ENCODE measurements at places on chromosomes 1 and 21. TPM values are rescaled to one million over a fixed set of nuclear protein-coding genes. Genes with fewer than 3 reads are reported as not detected.
A peak's percentile ranks its signal among the peaks of the same experiment; 100 is the strongest.

GRCh38 chr1:171627020-171627419 lies 5.0 kb downstream of the MYOCOS start:
- no peaks in the 10 kb centered on the region for H3K36me3 ChIP-seq
- no peaks in the 10 kb centered on the region for H3K4me1 ChIP-seq
- DNase-seq, result no peak
- no peak overlapping the region for H3K4me3 ChIP-seq
- H3K27ac ChIP-seq, result no peak overlapping the region

DNA sequence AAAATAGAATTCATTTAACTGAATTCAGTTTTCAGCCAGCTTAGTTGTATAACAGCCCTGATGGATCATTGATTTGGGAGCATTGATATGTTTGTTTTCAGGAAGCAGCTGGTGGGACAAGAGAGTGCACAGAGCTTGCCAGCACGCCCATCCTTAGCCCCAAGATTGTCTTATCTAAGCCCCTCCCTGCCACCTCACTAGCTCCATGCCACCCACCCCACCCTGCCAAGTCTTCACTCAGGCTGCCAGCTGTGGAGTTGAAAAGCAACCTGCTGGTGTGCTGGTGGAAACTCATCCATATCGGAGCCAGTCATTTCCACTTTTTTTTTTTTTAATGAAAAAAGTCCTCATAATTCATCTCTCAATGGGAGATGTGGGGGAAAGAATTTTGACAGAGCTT lies 11.8 kb downstream of the KIRREL1 start:
- no peak for DNase-seq
- peaks cover 97% of the 10 kb centered on the region for H3K4me1 ChIP-seq
- H3K4me3 ChIP-seq, result peak overlapping the region; percentile 50
- no peaks in the 10 kb centered on the region for H3K27me3 ChIP-seq
- no peak overlapping the region for H3K27ac ChIP-seq
- H3K36me3 ChIP-seq, result no peaks in the 10 kb centered on the region

DNA sequence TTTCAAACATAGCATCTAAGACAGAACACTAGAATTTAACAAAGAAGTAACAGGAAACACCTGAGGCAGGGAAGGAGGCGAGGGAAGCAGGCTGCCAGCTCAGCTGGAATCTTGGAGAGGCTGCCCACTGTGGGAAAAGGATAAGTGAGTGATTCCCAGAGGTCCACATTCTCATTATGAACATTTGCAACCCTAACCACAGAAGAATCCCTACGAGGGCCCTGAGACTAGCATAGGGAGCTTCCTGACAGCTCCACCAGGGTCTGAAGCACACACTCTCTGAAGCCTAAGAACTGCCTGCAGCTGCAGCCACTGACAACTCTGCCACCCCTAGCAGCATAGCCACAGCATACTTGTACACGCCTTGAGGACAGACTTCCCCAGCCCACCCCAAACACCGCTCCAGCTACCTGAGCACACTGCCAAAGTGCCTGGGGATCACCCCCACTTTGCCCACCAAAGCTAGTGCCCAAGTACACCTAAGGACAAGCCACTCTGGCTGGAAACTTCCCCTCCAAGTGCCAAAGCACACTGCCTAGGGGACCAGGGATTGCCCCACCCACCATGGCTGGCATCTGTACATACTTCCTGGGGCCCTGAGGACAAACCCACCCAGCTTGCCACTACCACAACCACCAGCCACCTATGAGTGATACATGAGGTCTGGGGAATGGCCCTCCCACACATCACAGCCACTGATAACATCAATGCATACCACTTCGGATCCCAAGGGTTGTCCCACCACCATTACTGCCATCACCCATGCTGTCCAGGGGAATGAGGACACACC lies 76.6 kb upstream of the GUCA2A start:
- H3K4me3 ChIP-seq, result no peak overlapping the region
- H3K27ac ChIP-seq, result no peak overlapping the region
- H3K36me3 ChIP-seq, result peaks cover 78% of the 10 kb centered on the region
- no peaks in the 10 kb centered on the region for H3K27me3 ChIP-seq
- H3K4me1 ChIP-seq, result peaks cover 4% of the 10 kb centered on the region

DNA sequence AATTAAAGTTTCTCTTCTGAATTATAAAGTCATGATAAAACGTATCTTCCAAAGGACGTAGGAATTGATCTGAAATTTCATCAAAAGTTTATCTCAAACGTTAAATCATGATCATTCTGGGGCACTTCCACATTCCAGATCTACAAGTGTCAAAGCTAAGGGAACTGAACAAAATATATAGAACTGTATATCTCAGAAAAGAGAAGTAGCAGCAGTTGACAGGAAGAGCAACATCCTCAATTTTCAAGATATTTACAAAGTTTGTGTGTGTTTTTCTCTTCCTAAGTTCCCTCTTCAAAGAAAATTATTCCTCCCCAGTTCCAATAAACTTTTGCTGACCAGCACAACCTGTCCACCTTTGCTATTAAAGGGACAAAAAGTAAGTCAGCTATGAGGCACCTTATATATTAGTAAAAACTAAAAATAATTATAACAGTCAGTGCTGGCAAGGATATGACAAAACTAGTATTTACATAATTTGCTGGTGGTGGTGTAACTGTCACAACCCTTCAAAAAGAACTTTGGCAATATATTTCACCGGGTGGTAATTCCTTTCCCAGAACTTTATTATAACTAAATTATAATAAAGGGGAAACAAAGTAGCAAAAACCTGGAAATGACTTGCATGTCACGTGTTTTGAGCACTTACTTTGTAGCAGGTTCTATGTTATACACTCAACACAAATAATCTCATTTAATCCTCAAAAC lies 38.5 kb upstream of the EYA3 start:
- H3K36me3 ChIP-seq, result no peaks in the 10 kb centered on the region
- H3K4me3 ChIP-seq, result no peak overlapping the region
- H3K27me3 ChIP-seq, result peaks cover 24% of the 10 kb centered on the region
- H3K27ac ChIP-seq, result no peak overlapping the region
- no peak for DNase-seq

GRCh38 chr1:181259026-181259745 lies 170.7 kb downstream of the IER5 start:
- no peaks in the 10 kb centered on the region for H3K36me3 ChIP-seq
- H3K27me3 ChIP-seq, result peaks cover 44% of the 10 kb centered on the region
- no peaks in the 10 kb centered on the region for H3K4me1 ChIP-seq
- no peak overlapping the region for H3K27ac ChIP-seq

GRCh38 chr1:54421101-54421504 lies 14.9 kb upstream of the SSBP3 start:
- H3K4me1 ChIP-seq, result peaks cover 5% of the 10 kb centered on the region
- no peak for DNase-seq
- no peaks in the 10 kb centered on the region for H3K27me3 ChIP-seq
- no peak overlapping the region for H3K4me3 ChIP-seq
- no peak overlapping the region for H3K27ac ChIP-seq

GRCh38 chr1:8625491-8625890 lies 191.9 kb downstream of the RERE start:
- H3K27ac ChIP-seq, result no peak overlapping the region
- H3K4me1 ChIP-seq, result peaks cover 66% of the 10 kb centered on the region
- H3K4me3 ChIP-seq, result no peak overlapping the region
- no peaks in the 10 kb centered on the region for H3K27me3 ChIP-seq
- no peaks in the 10 kb centered on the region for H3K36me3 ChIP-seq

GUCA2A gene
- not detected for total RNA-seq

PSMB4 gene
- 279 TPM for total RNA-seq
